Stimulated activated CD8-positive, alpha-beta memory T cell treated with anti-CD3 and anti-CD28 coated beads, Interleukin-4, amount 100 ng/mL, for 4 hours (primary cell): ENCODE measurements at places on chromosomes 16 and 17.

- no peak for DNase-seq
Measured at GRCh38 chr17:49093131-49093530, 39.4 kb upstream of the B4GALNT2 start.

DNA sequence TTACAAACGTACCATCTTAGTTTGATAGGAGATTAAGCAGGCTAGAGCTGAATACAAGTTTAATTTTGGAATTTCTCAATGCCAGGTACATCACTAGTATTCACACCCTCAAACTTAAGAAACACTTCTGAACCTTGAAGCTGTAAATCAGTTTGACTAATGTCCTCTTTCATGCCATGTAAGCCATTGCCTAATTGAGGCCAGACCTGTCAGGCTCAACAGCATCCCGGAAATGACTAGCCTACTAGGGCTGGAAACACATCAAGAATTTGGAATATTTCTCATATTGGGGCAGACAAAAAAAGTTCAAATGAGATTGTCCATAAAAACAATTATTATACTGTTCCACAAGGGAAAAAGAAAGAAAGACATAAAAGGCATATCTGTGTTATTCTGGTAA is 1.7 kb downstream of the USP32 start:
- DNase-seq = no peak

DNA sequence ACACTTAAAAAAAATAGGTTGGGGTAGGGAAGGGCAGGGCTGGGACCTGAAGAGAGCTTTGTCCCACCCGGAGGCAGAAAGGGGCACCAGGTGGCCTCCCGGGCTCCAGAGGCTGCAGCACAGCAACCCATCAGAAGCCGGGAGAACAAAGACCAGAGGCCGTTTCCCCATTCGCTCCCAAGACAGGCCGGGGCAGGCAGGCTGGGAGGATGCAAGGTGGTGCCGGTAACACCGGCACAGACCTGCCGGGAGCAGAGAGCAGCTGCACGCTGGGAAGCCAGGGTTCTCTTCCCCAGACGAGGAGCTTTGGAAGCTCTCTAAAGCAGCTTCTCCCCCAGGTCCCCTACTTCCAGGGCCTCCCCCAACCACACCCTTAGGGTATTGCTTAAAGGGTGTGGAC is 5.6 kb downstream of the PPL start:
- no peak for DNase-seq

DNA sequence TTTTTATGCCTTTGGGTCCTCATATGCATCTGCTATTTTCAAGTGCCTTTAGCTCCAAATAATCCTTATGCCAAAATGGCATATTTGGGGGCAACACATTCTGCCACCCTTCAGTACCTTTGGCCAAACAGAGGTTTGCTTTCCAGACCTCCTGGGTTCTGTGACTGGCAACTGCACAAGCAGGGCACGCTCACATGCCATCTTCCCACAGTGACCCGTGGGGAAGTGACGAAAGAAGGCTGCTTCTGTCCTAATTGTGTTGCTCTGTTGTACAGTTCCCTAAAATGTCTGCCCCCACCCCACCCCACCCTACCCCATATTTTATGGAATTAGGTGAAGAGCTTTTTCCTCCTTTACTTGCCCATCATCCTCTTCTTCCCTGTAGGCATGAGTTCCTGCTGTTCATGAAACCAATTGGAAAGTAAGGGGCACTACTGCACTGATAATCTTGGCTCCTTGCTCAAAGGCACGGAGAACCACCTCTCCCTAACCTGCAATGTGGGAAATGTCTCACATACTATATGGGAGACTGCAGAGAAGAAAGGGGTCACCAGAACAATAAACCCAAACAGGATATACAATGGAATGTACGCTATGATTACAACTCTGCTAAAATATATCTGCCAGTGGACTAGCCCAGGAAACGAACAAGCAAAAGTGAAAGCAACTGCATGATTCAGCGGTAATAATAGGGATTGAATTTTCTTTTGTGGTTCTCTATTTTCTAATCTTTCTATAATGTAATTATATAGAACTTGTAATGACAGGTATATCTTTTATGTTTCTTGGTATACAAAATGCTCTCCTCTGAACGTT is 3.3 kb upstream of the SLFN12L start:
- DNase-seq = no peak
